ENCODE measurements at places on chromosomes 5 and 9.

GRCh38 chr5:40991981-40992559 is 79.1 kb downstream of the MROH2B start:
- no peak for DNase-seq

- DNase-seq = no peak
Measured at GRCh38 chr9:121323449-121324151, 46.5 kb downstream of the STOM start.

DNA sequence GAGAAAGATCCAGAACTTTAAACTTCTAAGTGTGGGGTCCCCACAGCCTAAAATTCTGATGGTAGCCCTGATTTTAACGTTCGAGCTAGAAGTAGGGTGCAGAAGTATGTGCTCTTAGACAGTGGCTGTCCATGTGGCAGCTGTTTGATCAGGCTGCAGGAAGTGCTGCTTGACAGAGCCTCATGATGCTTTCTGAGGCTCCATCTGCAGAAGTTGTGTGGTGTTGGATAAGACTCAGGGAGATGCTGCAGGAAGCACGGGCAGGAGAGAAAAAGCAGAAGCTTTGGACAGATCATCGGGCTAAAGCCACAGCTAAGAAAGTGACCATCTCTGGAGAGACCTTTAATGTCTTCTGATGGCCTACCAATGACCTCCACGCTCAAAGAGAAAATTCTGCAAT is 8.1 kb downstream of the MTMR12 start:
- no peak for DNase-seq

- no peak for DNase-seq
Measured at GRCh38 chr9:130982636-130983358, 26.2 kb upstream of the LAMC3 start.

- no peak for DNase-seq
Measured at GRCh38 chr5:131330031-131330430, 66.2 kb downstream of the CDC42SE2 start.

GRCh38 chr5:12358371-12359090 is 454.3 kb upstream of the CTNND2 start:
- no peak for DNase-seq

DNA sequence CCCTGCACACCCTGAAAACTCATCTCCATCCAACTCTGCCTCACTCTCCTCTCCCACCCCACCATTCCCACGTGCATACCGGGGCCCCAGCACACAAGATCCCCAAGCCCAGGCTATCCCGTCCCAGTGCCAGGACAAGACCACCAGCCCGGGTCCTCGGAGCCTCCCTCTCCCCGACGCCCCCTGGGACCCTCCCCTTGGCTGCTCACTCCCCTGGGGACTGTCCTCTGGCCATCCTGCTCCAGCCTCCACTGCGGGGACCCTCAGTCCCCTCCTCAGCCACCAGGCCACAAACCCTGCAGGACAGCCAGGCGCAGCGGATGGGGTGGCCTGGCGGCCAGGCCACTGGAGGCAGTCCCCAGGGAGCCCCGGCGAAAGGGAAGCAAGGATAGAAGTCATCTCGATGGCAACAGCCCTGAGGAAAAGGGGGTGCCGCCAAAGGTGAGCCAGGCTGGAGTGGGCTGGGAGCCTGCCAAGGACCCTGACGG is 62.8 kb downstream of the C9orf50 start:
- DNase-seq = no peak

DNA sequence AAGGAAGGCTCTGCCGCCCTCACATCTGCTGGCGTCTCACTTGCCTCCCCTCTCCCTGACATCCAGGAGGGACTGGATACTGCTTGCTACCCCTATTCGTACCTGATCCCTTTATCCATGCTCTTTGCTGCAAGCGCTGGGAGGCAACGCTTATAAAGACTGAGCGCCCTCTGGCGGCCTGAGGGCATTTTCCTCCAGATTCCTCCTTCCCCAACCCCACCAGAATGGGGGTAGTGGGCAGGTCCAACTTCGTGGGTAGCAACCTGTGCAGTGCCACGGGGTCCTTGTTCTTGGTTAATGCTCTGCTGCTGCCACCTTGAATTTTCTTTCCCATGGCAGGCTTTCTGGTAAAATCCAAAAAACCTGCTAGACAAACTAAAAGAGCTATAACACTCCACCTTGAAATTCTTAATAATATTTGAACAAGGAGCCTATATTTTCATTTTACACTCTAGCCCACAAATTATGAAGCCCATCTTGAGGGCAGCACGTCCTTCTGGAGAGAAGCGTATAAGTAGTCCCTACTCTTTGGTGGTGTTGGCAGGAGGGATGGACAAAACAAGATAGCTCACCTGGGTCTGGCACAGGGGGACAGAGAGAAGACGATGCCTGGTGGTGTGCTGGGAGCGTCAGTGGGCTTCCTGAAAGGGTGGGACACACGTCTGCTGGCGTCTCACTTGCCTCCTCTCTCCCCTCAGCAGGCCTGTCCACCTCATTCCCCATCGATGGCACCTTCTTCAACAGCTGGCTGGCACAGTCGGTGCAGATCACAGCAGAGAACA is 52.5 kb downstream of the JADE2 start:
- peak; percentile 60 for DNase-seq

DNA sequence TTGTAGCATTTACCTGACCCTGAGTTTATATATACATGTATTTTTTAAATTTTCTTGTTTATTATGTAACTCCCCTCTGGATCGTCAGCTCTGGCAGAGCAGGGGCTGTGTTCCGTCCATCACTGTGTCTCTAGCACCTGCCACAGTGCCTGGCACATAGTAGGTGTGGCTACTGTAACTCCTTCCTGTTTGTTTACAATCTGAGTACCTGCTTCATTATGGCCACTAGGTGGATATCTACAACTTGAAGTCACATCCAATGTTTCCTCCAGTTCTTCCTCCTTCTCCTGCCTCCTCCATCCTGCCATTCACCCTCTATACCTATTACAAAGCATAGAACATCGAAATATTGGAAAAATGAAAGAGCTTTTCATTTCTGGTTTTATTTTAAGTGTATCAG is 14.2 kb upstream of the PPP1R2B start:
- no peak for DNase-seq

DNA sequence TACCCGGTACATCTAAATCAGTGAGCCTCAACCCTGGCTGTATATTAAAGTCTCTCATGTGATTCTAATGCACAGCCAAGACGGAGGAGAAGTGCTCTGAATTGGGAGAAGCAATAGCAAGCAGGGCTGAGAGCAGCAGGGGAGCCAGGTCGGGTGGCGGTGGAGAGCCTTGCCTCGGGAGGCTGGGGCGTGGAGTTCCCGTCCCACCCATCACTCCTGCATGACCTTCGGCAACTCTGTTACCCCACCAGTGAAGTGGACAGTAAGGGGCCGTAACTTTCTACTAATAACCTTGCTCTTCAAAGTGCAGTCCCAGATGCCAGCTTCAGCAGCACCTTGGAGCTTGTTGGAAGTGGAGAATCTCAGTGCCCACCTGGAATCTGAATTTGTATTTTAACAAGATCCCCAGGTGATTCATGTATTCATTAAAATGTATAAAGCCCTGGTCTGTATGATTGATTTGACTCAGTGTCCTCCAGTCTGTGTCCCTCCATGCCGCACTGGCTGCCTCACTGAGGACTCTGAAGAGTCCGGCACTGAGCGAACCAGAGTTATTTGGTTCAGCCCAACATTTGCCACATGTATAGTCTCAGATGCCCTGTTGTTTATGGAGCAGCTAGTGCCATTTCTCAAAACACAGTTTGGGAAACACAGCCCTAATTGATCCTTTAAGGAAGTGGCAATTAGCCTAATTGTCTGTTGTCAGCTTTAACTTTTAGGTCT is 6.5 kb downstream of the ERGIC1 start:
- no peak for DNase-seq

DNA sequence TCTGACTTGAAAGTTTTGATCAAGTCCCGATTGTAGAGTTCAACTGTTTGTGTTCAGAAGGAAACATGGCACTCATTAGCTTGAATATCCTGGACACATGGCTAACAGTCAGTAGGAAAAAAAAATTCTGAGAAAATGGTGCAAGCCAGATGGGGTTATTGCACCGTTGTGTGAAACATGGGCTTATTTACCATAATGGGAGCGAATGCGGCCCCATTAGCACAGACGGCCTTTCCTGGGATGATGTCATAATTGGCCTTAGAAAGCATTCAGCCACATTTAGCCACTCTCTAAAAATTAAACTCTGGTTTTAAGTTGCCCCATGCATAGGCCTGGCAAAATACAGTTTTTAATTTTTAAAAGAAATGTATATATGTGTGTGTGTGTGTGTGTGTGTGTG is 112.1 kb downstream of the IRX2 start:
- no peak for DNase-seq

DNA sequence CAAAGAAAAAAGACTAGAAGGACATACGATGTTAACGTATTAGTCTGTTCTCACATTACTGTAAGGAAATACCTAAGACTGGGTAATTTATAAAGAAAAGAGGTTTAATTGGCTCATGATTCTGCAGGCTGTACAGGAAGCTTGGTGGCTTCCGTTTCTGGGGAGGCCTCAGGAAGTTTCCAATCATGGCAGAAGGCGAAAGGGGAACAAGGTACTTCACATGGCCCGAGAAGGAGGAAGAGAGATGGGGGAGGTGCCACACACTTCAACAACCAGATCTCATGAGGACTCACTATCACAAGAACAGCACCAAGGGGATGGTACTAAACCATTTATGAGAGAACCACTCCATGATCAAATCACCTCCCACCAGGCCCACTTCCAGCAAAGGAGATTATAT is 110.1 kb downstream of the CARTPT start:
- DNase-seq = no peak

GRCh38 chr9:38404314-38404713 is 11.8 kb downstream of the ALDH1B1 start:
- DNase-seq = no peak

DNA sequence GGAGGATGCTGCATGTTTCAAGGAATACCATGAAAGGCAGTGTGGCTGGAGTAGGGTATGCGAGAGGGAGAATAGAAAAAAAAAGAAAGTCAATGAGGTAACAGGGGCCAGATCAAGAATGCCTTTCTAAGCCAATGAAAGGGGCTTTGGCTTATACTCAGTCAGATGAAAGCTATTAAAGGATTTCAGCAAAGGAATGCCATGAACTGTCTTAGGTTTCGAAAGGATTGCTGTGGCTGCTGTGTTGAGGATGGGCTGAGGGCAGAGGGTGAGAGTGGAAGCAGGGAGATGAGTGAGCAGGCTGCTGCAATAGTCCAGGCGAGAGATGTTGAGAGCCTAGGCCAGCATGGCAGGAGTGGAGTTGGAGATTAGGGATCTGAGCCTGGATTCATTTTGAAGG is 135.4 kb upstream of the CKMT2 start:
- DNase-seq = no peak

GRCh38 chr5:93595420-93596147 is 12.6 kb downstream of the NR2F1 start:
- DNase-seq = no peak

DNA sequence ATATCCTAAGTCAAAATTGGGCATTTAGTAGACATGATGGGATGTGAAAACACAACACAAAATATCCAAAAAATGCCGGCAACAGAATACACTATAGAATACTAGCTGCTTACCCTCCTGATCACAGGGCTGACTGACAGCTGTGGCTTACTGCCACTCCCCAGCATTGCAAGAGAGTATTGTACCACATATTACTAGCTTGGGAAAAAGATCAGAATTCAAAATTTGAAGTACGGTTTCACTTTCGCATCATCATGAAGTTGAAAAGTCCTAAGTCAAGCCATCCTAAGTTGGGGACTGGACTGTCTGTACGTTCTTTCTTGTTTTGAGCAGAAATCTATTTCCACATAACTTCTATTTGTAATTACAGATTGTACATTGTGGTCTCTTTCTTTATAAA is 851.4 kb downstream of the MAT2B start:
- no peak for DNase-seq

DNA sequence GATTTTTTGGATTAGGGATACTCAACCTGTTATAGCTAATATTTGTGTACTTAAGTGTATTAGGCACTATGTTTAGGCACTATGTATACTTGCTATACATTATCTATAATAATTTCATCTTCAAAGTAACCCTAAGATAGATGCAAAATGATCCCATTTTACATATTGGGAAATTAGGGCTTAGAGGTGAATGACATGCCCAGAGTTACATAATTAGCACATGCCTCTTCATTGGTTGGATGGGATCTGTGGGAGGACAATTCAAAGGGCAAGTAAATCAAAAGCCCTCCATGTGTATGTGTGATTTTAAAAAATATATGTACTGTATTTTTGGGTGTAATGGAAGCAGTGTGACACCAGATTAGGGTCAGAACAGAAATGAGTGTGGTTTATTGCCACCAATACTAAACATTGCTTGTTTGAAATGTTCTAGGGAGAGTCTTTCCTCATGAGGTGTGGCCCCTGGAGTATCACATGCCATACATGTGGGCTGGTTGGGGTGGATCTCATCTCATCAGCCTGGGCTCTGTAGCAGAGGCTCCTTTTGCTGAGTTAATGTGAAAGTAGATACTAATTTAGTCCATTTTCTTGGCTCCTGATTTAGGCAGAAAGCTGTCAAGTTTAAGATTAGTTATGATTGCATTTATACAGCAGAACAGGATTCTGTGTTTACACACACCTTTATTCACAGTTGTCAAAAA is 5.5 kb downstream of the C9orf85 start:
- peak; percentile 41 for DNase-seq

DNA sequence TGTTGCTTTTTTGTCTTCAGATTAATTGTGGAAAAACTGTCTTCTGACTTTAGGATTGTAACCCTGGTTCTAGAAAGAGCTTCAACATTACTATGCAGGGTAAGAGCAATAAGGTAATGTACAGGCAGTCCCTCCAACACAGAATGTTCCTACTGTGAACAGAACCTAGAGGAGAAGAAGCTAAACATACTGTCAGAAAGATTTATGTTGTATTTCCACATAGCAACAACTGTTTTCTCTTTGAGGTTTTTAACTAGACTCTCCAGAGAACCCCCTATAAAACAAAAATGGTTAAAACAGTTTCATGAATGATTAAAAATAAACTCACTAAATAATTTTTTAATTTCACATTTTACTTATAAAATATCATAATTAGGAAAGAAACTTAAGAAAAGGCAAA is 64.3 kb upstream of the NAA35 start:
- no peak for DNase-seq

- DNase-seq = no peak
Measured at GRCh38 chr5:179792612-179793467, 946 bp upstream of the LTC4S start.

GRCh38 chr9:16601991-16602390 is 268.5 kb downstream of the BNC2 start:
- DNase-seq = no peak

GRCh38 chr9:117178596-117179375 is 236.1 kb downstream of the ASTN2 start:
- DNase-seq = no peak

DNA sequence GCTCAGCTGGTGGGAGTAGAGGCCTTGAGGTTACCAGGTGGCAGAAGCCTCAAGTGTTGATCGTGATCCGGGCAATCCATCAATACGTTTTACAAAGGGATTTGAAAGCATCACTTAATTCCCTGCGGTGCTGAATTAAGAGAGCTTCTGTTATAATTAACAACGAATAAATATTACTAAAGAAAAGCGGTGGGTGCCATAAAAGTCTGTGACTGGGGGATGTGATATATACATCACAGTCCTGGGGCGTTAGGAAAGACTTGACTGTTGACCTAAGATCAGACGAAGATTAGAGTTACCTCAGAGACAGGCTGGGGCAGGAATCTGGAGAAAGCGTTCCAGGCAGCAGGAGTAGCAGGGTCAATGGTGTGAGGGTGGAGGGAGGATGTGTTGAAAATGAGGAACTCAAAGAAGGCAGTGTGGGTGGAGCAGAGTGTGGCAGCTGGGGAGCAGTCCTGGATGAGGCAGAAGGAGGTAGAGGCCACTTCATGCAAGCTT is 6.7 kb upstream of the C5orf63 start:
- no peak for DNase-seq

- peak; percentile 78 for DNase-seq
Measured at GRCh38 chr5:149959406-149960236, 937 bp upstream of the SLC26A2 start.
